ENCODE measurements at places on chromosomes 2 and 18. TPM values are rescaled to one million over a fixed set of nuclear protein-coding genes. Genes with fewer than 3 reads are reported as not detected.

Gene C1QL2
- total RNA-seq, result not detected

Gene RGPD3
- total RNA-seq, result not detected

Gene MYOM1
- total RNA-seq, result 2.3 TPM

Gene NYAP2
- total RNA-seq, result not detected
